ENCODE measurements at places on chromosomes 3 and 15. TPM values are rescaled to one million over a fixed set of nuclear protein-coding genes. Genes with fewer than 3 reads are reported as not detected.

DNA sequence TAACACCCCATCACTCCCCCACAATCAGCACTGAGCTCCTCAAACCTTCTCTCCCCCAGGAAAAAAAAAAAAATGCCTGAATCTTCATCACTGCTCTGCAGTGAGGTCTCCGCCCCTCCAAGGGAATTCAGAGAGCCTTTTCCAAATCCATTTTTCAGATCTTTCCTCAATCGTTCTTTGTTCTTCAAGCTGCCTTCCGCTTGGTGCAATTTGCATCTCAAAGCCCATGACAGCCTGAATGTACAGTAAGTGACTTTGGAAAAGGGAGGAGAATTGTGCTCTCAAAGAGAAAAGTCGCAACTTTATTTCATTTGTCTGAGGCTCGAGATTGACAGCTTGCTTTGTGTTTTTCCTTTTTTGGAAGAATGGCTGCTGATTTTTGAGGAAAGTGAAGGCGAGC is 75.0 kb downstream of the CORO2B start:
- no peak for DNase-seq

- no peak for DNase-seq
These were observed 612.8 kb downstream of the ZPLD1 start for GRCh38 chr3:103047640-103048039.

DNA sequence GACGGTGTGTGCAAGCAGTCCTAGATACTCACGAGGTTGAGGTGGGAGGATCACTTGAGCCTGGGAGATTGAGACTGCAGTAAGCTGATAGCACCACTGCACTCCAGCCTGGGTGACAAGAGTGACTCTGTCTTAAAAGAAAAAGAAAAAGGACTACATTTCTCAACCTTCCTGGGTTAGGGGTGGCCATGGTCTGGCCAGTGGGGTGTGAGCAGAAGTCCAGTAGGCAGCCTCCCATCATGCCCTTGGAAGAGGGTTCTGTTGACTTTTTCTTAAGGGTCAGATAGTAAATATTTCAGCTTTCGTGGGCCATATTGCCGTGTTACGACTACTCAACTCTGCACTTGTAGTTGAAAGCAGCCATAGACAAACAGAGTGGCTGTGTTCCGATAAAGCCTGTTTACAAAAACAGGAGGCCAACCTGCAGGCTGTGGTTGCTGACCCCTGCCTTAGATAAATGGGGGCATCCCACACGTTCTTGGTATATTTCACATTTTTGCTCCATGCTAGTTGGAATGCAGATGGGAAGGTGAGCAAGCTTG is 31.0 kb upstream of the PDE8A start:
- DNase-seq: no peak

DNA sequence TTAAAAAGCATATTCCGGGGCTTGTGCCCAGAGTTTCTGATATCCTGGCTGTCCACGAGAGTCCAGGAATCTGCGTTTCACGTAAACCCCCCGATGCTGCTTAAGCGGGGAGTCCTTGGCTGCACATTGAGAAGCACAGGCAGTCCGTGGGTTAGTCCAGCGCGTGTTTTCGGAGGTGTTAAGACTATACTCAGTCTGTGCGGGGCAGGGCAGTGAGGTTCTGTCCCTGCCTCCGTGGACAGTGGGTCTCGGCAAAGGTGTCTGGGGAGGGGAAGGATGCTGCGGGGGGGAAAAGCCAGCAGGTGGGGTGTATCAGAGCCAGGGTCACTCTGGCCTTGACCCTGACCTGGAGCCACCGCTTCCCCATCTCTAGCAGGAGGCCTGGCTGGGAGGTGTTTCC is 106.2 kb downstream of the TMEM266 start:
- DNase-seq: no peak

DNA sequence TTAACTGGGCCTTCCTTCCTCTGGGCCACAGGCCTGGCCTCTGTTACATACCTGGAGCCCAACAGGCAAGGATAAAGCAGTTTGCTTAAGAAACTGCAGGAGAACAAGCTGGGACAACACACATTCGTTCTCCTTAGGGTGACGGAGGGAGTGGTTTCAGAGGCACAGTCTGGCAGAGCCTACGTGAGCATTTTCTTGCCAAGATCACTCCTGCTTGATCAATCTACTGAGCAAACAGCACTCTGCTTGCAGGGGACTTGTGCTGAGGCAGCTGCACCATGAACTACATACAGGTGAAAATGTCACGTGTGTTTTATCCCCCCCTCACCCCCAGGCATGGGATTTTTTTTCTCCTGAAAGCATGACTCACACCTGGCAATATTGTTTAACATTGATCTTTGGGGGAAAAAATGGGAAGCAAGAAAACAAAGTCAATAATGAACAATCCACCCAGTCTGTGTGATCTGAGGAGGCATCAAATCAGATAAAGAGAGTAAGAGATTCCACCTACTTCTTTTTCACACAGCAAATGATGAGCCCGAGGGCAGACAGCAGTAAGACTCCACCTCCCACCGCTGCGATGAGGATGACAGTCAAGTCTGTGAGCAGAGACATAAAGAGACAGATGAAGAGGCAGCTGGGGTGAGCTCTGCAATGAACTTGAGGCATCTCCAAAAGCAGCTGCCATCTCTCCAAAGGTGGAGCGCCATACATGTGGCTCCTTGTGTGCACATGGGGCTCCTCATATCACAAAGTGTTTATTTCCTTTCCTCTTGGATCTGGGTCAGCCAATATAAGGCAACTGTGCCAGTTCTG is 57.4 kb downstream of the CDCP1 start:
- DNase-seq: no peak

- DNase-seq: no peak
These were observed 76.8 kb downstream of the NPAP1 start for GRCh38 chr15:24752354-24752753.

DNA sequence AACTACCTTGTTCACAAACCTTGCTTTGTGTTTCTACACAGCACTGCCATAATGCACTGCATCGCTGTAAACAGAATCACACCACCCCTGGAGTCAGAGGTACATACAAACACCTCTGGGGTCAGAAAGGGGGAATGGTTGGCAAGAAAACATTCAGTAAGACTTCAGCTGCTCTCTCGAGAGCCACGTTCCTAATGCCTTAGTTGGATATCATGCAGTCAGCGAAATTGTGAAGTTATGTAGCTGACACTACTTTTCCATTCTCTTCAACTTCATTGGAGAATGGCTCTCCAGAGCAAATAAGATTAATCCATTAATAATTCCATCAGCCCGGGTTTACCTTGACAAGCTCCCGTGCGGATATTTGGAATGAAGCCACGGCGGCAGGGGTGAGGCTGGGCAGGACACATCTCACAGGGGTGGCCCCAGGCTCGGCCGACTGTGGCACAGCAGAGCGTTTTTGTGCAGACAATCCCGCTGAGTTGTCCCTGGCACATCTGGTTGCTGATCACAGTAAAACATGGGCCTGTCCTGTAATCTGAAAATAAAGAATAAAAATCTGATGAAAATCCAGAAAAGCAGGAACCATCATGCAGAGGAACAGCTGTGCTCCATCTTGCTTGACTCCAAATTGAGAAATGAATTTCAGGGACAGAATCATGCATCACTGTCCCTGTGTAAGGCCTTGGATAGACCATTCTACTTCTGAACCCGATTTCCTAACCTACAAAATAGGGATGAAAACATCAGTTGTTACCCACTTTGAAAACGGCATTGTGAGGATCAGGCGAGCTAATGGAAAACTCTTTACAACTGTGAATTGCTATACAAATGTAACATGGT is 108.0 kb downstream of the FBN1 start:
- peak; percentile 52 for DNase-seq

DNA sequence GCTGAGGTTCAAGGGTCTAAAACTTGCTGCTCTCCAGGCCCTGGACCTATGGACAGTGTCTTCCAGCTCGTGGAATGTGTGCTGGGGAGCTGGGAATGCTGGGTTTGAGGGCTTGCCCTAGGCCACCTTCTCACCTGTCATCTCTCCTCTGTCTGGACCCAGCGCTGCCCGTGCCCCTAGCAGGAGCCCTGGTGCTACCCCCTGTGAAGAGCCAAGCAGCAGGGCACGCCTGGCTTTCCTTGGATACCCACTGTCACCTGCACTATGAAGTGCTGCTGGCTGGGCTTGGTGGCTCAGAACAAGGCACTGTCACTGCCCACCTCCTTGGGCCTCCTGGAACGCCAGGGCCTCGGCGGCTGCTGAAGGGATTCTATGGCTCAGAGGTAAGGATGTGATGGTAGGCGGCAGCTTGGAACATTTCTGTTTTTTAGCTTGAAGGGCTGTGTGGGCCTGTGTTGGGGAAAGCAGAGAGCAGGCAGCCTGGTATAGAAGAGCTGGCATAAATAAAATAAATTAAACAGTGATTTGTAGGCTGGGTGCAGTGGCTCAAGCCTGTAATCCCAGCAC is 5.1 kb downstream of the CHRD start:
- no peak for DNase-seq

DNA sequence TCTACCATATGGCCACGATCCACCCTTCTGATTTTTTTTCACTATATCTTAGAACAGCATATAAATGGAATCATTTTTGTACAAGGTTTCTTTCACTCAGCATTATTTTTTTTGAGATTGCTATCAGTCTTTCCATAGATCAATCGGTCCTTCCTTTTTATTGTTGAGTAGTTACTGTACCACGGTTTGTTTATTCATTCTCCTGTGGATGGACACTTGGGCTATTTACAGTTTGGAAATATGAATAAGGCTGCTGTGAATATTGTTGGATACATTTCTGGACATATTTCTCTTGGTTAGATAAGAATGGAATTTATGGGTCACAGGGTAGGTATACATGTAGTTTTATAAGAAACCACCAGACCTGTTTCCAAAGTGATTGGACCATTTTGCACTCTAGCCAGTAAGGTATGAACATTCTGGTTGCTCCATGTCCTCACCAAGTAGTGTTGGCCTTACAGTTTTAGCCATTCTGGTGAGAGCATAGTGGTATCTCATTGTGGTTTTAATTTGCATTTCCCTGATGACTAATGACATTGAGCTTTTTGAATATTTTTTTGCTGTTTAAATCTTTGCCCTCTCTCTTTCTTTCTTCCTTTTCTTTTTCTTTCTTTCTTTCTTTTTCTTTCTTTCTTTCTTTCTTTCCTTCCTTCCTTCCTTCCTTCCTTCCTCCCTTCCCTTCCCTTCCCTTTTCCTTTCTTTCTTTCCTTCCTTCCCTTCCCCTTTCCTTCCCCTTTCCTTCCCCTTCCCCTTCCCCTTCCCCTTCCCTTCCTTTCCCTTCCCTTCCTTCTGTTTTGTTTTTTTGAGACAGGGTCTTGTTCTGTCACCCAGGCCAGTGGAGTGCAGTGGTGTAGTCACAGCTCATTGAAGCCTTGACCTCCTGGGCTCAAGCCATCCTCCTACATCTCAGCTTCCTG is 49.2 kb downstream of the LRRK1 start:
- DNase-seq: peak; percentile 81

DNA sequence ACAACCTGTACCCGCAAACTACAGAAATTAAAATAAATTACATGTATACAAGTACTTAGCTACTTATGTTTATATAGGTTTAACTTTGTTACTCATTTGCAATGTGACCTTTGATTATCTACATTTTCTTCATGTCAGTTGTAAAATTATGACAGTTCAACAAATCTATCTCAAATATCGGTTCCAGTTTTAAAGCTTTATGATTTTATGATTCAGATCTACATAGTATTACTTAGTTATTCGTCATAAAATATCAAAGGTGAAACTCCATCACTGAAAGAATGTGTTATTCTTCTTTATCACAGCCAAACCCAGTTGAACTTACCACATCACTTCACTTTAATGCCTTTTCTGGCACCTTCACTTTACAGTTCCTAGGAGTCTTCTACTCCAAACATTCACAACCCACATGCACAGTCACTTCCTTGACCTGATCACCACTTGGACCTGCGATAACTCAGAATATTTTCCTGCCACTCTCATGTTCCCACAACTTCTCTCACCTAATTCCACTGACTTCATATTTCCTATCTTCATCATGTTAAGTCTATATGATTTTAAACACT is 47.2 kb downstream of the SLITRK3 start:
- no peak for DNase-seq

DNA sequence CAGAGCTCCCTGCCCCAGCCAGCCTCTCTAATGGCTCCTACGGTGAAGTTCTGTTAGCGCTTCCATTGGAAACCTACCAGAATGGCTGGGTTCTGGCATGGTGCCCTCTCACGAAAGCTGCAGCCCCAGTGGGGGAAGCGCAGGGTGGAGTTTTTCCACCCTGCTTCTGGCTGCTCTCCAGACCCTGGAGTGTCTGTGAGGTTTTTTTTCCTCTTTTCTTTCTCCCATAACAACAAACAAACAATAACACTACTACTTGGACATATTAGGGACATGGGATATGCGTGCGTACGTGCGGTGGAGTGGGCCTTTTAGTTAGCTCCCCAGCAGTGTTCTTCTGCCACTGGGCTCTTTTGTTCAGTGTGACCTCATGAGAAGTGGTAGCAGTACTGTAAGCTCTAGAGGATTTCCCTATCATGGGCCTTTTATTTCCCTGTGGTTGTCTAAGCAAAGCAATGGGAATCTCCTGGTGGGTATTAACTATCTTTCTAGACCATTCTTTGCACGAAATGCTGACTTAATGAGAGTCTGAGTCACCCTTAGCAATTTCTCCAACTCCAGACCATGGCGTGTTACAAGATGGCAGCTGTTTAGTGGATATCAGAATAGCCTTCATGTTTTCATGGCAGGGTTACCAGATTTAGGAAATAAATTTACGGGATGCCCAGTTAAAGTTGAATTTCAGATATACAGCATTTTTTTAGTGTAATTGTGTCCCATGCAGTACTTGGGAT is 161.9 kb downstream of the FNDC3B start:
- DNase-seq: peak; percentile 98

DNA sequence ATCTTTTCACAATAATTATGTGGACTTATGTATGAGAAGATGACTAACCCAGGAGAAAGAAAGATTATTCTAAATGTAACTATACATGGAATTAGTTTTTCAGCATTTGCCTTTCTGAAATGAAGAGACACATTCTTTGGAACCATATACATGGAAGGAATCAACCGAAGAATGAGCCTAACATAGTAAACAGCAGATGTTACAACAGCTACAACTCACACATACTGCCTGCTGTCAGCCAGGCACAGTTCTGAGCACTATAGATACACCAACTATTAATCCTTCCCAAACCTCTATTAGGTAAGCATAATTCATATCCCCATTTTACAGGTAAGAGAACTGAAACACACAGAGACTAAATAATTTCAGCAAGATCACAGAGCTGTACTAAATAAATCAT is 840.0 kb downstream of the ROBO1 start:
- DNase-seq: no peak

- DNase-seq: no peak
These were observed 3.5 kb upstream of the TM4SF18 start for GRCh38 chr3:149336925-149337324.

DNA sequence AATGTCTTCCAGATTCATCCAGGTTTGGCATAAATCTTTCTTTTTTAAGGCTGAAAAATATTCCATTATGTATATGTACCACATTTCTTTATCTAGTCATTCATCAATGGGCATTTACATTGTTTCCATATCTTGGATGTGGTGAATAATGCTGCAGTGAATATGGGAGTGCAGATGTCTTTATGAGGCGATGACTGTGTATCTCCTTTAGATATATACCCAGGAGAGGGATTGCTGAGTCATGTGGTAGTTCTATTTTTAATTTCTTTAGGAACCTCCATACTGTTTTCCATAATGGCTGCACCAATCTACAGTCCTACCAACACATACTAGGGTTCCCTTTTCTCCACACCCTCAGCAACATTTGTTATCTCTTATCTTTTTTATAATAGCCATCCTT is 96.3 kb downstream of the LRRC28 start:
- peak; percentile 46 for DNase-seq

The SOX14 gene
- polyA plus RNA-seq: not detected

The USP50 gene
- polyA plus RNA-seq: not detected

The CDC25A gene
- 4.2 TPM for polyA plus RNA-seq

The TMCO5A gene
- polyA plus RNA-seq: not detected

Data from IMR-90 (cell line).